AG04450 (cell line): ENCODE measurements at places on chromosomes 11 and 22.

DNA sequence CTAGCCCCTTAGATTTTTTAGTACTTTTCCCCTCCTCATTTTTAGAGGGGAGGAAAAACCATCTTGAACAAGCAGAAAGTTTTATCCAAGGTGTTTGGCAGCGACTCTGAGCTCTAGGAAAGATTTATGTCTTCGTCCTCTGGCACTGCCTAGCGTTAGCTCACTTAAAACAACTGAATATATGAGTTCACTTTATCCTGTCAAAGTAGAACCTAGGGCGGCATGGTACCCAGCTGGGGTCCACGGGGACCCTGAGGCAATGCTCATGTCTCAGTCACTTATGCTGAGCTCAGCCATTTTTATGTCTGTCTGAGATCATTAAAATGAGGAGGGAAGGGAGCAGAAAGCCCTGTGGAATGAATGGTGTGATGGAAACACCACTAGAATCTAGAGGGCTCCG, 14.2 kb upstream of the VSIG10L2 start:
- no peak for DNase-seq

DNA sequence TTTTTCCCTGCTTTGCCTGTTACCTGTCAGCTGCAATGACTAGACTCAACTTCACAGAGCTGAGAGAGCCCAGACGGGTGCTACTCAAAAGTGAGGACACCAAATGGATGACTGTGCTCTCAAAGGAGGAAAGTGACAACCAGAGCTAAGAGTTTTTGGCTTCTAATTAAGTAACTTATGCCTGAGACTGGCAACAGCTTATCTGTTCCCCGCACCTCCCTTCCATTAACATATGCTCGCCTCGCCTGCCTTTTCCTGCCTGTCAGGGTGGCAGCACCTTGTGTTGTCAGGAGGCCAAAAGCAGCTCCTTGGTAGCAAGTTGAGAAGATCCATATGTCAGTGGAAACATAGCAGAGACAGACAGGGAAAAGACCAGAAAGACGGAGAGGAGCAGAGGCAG, 573.9 kb upstream of the KIRREL3 start:
- no peak for DNase-seq

DNA sequence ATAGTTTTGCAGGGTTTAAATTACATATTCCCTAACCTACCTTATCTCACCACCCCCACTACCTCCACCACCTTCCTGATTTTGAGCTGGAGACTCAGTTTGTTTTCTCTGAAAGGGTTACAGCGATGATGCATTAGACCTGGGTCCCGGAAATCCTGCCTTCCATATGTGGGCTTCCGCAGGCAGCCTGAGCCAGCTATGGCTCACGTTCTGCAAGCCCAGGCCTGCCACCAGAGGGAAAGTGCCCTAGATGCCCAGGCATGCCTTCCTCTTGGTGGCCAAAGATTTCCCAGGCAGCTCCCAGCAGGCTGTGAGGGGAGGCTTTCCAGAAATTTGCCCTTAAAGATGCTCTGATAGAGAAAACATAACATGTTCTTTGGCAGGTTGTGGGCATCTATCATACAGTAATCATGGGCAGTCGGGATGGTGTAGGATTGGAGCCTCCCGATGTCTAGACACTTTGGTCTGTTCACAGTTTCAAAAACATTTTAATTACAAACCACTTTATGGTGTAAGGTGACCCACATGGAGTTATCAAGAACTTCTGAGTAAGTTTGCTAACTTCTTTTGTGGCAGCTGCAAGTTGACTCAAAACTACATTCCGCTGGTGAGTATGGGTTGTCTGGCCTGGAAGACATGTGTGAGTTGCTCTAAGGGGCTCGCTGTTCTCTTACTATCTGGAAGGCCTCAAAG, 79.3 kb downstream of the MICAL2 start:
- DNase-seq, result no peak

- DNase-seq, result no peak
These were observed 1.6 kb downstream of the KMT5B start for GRCh38 chr11:68211546-68211945.

GRCh38 chr22:26164174-26164573, 5.1 kb upstream of the SEZ6L start:
- DNase-seq, result no peak

DNA sequence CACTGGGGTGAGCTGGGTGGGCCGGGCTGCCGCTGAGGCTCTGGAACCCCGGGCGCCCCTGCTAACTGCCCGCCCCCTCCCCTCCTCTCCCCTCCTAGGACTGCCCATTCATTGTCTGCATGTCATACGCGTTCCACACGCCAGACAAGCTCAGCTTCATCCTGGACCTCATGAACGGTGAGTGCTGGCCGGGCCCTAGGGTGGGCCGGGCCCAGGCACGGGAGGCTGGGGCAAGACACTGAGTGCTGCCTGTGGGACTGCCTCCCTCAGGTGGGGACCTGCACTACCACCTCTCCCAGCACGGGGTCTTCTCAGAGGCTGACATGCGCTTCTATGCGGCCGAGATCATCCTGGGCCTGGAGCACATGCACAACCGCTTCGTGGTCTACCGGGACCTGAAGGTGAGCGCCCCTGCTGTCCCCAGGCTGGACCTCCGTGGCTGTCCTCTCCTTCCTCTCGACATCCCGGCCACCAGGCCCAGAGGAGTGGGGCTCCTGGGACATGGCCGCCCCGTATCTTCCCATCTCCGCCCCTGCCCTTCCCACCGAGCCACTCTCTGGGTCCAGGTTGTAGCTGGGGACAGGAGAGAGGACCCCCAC, 7.5 kb upstream of the ANKRD13D start:
- no peak for DNase-seq

DNA sequence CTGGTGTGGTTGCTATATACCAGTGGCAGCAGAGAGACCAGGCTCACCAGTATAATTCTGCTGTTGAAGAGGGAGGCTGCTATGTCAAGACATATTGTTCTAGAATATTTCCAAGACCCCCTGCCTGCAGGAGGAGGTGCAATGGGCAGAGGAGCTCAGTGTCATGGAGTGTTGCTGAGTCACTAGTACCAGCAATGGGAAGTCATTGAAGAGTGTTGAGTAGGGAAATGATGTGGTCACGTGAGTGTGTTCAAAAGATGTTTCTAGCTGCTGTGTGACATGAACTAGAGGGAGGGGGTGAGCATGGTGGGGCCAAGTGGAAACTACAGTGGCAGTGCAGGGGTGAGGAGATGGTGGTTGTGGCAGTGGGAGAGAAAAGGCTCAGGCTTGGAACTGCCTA, 76.3 kb upstream of the BIRC3 start:
- no peak for DNase-seq

DNA sequence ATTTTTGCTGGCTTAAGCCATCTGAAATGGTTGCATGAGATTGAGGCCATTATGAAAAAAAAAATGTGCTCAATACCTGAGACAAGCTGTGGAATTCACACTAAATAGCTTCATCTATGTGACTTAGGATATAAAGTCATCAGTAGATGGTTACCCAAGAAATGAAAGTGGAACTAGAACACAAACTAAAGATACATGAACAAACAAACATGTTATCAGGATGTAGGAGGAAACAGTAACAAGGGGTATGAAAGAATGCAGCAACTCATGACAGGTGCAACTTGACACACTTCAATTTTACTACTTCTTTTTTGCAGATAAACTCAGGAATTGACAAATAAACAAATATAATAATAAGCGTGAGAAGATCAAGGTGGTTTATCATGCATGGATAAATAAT, 155.0 kb downstream of the WT1 start:
- DNase-seq, result no peak

- no peak for DNase-seq
These were observed 112.2 kb downstream of the MTNR1B start for GRCh38 chr11:93081694-93082093.

GRCh38 chr11:94557992-94558391, 9.2 kb upstream of the PIWIL4 start:
- DNase-seq, result no peak

GRCh38 chr11:11555208-11555607, 66.6 kb downstream of the GALNT18 start:
- no peak for DNase-seq

- DNase-seq, result no peak
These were observed 605 bp upstream of the COPB1 start for GRCh38 chr11:14500181-14500651.

DNA sequence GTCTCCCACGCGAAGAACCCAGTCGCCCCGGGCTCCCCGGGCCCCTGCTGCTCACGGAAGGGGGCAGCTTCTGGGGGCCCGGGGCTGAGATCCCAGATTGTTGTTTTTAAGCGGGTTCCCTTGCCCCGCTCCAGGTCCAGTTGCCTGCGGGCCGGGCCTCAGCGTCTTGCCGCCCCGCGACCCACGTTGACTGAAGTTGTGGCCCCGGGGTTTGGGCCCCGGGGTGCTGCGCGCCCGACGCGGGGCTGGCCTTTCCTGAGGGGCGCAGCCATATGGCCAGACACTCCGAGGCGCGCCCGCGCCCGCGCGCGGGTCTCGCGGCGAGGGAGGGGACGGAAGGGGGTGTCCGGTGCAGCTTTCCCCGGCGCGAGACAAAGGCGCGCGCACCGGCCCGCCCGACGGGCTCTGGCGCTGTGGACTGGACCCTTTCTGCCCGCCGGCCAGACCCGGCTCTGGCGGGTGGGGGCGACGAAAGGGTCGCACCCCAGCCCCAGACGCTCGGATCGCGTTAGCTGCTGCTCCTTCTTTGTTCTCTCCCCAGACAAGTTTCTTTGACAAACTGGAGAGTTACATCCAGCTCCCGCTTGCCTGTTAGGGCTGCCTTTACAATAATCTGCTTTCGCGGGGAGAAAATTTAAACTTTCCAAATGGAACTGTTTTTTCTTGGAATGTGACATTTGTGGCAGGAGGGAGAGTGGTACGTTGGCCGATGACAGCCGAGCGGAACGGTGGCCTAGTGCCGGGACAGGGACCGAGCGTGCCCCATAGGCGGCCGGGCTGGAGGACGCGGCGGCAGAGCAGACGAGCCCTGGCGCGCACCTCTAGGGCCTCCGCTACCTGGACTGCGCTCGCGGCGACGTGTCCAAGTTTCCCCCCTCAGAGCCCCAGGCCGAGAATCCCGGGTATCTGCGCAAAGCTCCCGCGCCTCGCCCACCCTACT, 716 bp downstream of the AMOTL1 start:
- no peak for DNase-seq

GRCh38 chr11:43688394-43688793, 7.9 kb downstream of the HSD17B12 start:
- no peak for DNase-seq

DNA sequence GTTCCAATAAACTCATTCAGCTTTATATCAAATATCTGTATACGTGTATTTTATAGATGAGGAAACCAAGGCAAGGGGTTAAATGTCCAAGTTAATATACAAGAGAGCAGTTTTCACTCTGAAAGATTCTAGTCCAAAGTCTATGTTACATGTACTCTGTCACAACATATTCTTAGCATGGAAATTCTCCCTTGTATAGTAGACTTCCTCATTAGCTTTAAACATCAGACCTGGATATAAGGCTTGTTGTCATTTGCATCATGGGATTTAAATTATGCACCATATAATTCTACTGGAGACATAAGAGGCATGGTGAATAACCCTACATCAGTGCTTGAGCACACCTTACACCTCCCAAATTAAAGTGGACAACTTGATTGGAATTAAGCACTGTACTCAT, 681.9 kb upstream of the CCDC179 start:
- no peak for DNase-seq

GRCh38 chr11:5279471-5280090, 9.8 kb upstream of the HBE1 start:
- DNase-seq, result no peak
